Cerebellar nuclear complex (tissue), 1 donor: ENCODE measurements at places on chromosomes 12 and 14.

GRCh38 chr14:71579331-71579730 lies 352.9 kb upstream of the RGS6 start:
- DNase-seq: no peak

GRCh38 chr12:58804749-58805148 lies 115.6 kb downstream of the LRIG3 start:
- no peak for DNase-seq

DNA sequence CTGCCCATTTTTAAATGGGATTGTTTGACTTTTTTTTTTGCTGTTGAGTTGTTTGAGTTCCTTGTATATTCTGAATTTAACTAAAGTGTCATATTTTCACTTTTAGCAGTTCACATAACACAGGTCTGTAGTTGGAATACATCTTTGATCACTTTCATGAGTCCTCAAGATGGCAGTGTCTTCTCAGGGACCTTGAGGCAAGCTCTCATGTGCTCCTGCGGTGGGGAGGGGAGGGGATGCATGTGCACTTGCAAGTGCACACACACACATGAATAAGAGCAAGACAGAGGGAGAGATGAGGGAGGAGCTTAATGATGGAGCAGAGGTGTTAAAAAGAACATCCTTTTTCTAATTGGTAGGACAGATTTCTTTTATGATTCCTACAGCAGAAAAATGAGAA lies 291.4 kb upstream of the OR4E1 start:
- DNase-seq: no peak

GRCh38 chr12:112694065-112694464 lies 97.5 kb upstream of the RPH3A start:
- DNase-seq: no peak

DNA sequence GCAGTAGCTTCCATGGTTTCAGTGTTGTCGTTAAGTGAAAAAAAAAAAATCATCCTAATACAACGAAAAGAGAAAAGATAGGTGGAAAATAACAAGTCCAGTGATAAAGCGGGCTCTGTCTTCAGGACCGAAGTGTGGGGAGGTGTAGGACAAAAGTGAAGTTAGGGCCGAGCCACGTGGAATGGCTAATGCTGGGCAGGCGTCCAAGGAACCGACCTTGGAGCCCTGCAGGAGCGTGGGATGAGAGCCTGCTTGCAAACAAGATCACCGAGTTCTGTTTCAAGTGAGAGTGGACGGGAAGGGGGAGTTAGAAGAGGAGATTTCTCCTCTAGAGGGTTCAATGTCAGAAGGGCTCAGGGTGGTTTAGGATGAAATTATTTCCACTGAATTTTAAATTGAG lies 22.2 kb downstream of the A2ML1 start:
- DNase-seq: no peak

- no peak for DNase-seq
These were observed 377.8 kb upstream of the TMEM132C start for GRCh38 chr12:127888943-127889719.

DNA sequence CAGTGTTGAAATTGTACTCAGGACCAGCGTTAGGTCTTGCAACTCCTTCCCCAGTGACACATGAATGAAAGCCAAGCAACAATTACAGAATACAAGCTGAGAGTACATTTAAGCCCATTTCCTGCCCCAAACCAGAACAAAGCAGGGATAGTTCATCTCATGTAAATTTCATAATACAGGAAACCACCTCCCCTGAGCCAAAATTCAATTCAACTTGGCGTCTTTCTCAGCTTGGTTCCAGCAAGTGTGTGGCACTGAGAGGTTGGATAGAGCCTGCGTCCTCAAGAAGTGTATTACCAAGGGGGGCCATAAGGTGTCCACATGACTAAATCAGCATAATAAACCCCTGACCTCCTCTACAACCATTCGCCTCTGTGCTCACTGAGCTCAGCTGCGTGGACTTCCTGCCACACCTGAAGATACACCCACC lies 278.9 kb upstream of the CRY1 start:
- no peak for DNase-seq

DNA sequence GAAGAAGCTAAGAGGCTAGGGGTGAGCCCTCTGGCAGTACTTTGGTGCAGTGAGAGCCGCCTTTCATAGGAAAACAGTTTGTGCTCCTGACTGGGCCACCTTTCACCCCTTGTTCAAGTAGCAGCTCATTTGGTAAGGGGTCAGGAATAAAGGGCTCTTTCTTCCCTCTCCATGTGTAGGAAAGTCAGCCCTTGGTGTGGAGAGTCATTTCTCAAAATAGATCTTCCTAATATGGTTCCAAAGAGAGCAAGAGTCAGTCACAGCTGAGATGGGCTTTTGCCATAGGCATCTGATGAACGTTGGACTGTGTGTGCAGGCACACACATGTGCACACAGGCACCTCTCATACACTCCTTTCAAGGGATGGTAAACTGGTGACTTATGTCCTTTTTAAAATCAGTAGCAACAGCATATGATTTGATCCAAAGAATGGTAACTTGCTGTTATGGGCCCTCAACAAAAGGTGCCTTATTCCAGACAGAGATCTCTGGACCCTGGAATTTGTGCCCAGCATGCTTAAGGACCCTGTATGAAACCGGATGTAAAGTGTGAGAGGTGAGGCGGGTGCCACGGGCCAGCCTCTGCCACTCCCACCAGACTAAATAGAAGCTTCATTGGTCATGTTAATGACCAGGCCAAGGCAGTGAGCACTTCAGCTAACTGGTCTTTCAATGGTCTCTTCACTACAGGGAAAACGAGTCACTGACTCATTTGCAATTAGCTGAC lies 16.7 kb upstream of the RIC8B start:
- no peak for DNase-seq

- no peak for DNase-seq
These were observed 44.8 kb downstream of the FOXN4 start for GRCh38 chr12:109264095-109264942.

DNA sequence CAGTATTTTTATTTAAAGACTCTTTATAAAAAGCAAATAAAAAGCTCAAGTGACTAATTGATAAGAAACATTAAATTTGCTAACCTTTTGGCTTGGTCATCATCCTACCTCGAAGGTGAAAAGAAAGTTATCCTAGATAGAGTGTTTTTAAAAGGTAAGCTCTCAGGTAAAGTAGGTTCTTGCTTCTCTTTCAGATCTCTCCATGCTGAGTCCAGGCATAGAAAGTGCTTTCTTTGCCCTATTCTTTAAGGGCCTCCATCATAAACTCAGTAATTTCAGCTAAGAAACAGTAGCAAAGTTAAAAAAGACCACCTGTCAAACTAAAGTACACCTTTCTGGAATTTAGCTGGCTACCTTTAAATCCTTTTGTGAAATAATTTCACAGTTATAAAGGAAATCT lies 20.6 kb upstream of the ANHX start:
- no peak for DNase-seq

DNA sequence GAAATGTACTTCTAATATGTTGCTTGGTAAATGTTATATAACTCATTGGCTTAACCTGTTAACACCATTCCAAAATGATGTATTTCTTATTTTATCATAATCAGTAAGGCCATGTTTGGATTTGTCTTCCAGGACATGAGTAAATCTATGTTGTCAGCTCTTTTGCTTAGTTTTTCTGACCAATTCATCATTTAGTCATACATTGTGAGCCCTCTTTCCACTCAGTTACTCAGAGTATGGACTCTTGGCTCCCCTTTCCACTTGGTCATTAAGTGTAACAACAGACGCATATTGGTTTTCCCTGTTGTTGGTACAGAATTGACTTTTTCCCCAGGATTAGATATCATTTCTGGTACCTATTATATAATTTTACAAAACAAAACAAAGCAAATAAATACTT lies 9.0 kb upstream of the CLEC4D start:
- no peak for DNase-seq

GRCh38 chr12:25591144-25591543 lies 38.1 kb upstream of the LMNTD1 start:
- DNase-seq: no peak

GRCh38 chr14:41350476-41350875 lies 256.2 kb upstream of the LRFN5 start:
- no peak for DNase-seq

- no peak for DNase-seq
These were observed 177.2 kb downstream of the KCNA5 start for GRCh38 chr12:5220835-5221234.

DNA sequence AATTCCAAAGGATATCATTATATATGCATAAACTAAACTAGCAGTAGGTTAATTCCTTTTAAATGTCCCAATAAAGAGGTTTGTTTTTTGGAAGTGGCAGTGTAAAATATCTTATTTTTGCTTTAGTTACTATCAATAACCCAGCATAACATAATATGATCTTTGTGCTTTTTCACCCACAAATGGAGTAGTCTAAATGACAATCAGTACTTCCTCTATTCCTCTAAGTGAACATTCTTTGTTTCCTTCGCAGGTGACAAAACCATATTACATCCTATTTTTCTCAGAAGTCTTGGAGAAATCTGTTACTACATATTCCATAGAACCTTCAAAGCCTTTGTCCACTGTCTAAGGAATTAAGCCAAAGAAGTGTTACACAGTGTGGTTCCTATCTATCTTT lies 62.5 kb downstream of the MED13L start:
- DNase-seq: no peak

DNA sequence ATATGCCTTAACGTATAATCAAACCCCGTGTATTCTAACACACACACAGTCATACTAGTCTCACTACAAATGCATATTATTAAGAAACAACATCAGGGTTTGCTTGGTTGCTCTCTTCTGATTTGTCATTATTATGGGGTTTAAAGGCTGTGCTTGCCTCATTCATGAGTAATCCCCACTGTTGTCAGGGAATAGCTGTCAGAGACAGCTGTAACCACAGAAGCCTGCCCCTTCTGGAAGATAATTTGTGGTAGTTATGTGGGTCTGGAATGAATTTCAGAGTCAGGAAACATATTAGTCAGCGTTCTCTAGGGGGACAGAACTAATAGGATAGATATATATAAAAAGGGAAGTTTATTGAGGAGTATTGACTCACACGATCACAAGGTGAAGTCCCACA lies 456.9 kb upstream of the TMEM132C start:
- DNase-seq: no peak

DNA sequence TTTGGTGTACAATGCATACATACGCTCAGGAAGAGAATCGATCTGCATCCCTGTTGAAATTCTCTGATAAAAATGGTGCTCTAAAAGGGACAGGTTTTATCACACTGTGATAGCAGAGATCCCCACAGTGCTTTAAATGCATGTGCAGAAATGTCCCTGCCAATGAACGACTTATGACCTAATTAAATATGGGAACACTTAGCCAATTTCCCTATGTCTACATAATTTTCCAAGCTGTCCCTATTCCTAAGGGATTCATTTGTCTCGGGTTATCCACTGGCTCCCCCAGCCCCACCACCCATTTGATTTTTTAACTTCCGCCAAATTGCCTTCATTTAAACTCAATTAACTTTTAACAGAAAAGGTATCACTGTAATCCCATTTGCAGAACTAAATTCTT lies 284.6 kb downstream of the TMEM132D start:
- DNase-seq: no peak

DNA sequence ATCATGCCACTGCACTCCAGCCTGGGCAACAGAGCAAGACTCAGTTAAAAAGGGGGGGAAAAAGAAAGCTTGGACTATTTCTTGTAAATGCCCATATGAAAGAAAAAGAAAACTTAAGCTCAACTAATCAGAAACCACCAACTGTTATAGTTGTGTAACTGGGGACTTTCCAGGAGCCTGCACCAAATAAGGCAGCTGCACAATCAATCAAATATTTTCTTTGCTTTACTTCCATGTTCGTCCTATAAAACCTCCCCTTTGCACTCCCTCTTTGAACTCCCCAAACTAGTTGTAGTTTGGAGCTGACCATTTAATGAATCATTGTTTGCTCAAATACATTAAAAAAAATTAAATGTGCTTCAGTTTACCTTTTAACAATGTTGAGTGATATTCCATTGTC lies 54.9 kb downstream of the OTOGL start:
- no peak for DNase-seq

GRCh38 chr12:22333713-22334409 lies 646 bp downstream of the ST8SIA1 start:
- DNase-seq: no peak

- DNase-seq: no peak
These were observed 43.4 kb downstream of the PSMA6 start for GRCh38 chr14:35335388-35336092.

- no peak for DNase-seq
These were observed 355.4 kb upstream of the FAR2 start for GRCh38 chr12:28793581-28794151.

DNA sequence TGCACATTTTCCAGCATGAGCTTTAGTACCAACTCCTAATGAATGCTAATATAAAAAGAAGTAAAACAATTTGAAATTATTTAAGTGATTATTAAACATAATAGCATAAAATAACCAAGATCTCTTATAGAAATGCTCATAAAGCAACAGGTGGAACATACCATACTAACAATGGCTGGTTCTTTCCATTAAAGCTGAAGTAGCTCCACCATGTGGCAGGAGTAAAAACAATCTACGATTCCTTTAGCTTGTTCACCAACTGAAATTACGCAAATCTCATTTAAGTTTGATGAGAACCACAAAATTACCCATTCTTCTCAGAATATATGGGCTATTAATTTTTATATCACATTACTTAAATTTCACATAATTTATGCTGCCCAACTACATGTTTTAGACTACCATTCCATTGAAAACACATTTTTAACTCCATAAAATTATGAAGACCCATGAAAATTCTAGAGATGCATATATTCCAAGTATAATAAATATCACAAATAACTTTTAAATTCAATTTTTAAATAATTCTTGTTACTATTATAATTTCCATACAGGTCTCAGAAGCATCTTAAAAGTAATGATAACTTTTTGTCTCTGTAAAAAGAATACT lies 213.6 kb downstream of the DAD1 start:
- no peak for DNase-seq

- DNase-seq: no peak
These were observed 32.1 kb downstream of the BAZ1A start for GRCh38 chr14:34843011-34843554.

- no peak for DNase-seq
These were observed 151.1 kb downstream of the RBM19 start for GRCh38 chr12:113815031-113815430.

GRCh38 chr12:47797441-47797840 lies 22.3 kb downstream of the HDAC7 start:
- no peak for DNase-seq

DNA sequence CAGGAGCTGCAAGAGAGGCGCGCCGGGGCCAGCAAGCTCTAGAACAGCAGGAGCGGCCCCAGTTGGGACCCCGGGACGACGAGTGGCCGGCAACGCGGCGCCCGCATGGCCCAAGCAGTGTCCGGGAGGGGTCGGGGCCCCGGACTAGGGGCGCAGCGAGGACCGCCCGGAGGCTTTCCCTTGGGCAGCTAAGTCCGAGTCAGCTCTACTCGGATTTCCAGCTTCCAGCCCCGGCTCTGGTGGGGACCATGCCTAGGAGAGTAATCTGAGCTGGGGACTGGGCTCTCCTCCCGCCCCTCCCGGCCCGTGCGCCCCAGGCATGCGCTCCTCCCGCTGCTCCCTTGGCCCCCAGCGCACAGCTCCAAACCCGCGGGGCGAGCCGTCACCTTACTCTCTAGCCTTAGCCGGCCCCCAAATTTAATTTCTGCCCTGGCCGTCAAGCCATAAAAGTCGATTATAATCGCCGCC lies 41.6 kb upstream of the CAPRIN2 start:
- no peak for DNase-seq

GRCh38 chr12:5456030-5456429 lies 24.1 kb downstream of the NTF3 start:
- DNase-seq: no peak
